Fibroblast of lung (primary cell): ENCODE measurements at places on chromosomes 12 and 14. TPM values are rescaled to one million over a fixed set of nuclear protein-coding genes. Genes with fewer than 3 reads are reported as not detected.

- DNase-seq: no peak
Measured at GRCh38 chr12:105092336-105092735, 8.1 kb upstream of the ALDH1L2 start.

The KRT77 gene
- total RNA-seq: not detected in 2 replicates

DNA sequence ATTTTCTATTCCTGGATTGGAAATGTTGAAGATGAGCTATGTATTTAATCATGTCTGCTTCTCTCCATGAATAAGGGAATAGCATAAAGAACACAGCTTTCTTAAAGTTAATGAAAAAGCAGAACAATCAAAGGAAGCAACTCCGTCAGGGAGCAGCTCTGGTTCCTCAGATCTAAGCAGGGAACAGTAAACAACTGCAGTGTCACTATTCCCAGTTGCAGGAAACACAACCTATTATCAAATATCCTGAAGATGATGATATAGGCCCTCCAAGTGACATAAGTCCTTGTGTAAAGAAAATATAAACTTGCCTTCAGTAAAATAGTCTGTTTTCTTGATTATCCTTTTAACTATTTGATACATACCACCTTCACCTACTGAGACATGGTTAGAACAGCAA, 228.1 kb downstream of the KCNC2 start:
- DNase-seq: no peak

- no peak for DNase-seq
Measured at GRCh38 chr12:89712706-89713105, 4.1 kb upstream of the ATP2B1 start.

DNA sequence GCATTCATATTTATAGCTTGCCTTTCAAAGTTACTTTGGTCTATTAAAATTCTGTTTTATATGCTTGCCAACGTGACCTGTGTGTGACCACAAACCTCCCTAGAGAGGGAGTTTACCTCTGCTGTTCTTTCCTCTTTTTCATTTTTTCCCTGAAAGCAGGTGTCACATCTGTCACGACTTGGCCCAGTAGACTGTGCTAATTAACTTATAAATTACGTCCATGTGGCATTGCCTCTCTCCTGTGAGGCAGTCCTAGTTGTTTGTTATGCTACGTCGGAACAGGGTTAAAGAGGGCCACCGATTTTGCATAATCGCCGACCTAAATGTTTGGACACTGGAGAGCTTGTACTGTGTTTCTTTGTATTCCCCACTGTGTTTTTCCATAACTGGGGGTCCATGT, 343.9 kb upstream of the FLRT2 start:
- no peak for DNase-seq

GRCh38 chr12:105949391-105949790, 189.4 kb downstream of the NUAK1 start:
- no peak for DNase-seq

GRCh38 chr12:124466216-124467128, 100.9 kb downstream of the NCOR2 start:
- DNase-seq: peak; percentile 50

DNA sequence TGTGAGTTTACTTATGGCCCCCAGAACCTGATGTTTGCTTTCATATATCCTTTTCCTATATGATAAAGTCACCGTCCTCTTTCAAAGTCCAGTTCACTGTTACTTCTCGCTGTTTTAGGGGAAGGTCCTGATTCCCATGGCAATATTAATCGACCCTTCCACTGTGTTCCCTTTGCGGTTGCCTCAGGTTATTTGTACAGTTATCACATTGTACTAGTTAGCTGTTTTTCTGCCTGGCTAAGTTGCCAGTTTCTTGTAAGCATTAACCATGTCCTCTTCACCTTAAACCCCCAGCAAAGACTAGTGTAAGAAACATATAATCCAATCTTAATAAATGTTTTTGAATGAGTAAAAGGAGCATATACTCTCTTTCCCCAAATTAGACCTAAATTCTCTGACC, 115.0 kb upstream of the PPFIA2 start:
- DNase-seq: no peak

GRCh38 chr12:117100251-117100650, 1.0 kb upstream of the TESC start:
- peak; percentile 7 for DNase-seq

- no peak for DNase-seq
Measured at GRCh38 chr14:76491172-76491930, 115.4 kb downstream of the ESRRB start.

The EML5 gene
- 0.66 and 0.77 TPM in 2 replicates for total RNA-seq

- DNase-seq: no peak
Measured at GRCh38 chr14:78345131-78345744, 175.1 kb downstream of the NRXN3 start.

- no peak for DNase-seq
Measured at GRCh38 chr12:29732593-29732992, 51.1 kb downstream of the TMTC1 start.

DNA sequence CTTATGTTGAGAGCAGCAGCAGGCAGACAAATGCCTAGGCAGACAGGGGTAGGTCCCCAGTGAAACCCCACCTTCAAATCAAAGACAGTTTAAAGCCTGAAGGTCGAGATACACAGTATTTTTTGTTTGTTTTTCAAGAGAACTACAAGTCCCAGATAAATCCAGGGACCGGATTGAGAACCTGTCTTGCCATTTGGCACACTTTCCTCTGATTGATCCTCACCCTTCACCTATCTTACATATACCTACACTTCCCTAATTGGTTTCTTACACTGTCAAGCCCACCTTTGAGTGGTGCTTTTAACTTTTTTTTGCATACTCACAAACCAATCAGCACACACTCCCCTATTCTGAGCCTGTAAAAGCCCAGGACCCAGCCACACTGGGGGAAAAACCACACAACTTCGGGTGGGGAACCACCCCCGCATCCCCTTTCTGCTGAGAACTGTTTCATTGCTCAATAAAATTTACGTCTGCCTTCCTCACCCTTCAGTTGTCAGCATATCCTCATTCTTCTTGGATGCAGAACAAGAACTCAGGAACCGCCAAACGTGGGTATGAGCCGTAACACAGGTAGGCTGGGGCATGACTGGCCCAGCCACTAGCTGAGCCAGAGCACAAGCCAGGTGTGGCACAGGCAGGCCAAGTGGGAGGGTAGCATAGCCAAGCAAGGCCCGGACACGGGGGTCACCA, 11.1 kb downstream of the DICER1 start:
- no peak for DNase-seq

DNA sequence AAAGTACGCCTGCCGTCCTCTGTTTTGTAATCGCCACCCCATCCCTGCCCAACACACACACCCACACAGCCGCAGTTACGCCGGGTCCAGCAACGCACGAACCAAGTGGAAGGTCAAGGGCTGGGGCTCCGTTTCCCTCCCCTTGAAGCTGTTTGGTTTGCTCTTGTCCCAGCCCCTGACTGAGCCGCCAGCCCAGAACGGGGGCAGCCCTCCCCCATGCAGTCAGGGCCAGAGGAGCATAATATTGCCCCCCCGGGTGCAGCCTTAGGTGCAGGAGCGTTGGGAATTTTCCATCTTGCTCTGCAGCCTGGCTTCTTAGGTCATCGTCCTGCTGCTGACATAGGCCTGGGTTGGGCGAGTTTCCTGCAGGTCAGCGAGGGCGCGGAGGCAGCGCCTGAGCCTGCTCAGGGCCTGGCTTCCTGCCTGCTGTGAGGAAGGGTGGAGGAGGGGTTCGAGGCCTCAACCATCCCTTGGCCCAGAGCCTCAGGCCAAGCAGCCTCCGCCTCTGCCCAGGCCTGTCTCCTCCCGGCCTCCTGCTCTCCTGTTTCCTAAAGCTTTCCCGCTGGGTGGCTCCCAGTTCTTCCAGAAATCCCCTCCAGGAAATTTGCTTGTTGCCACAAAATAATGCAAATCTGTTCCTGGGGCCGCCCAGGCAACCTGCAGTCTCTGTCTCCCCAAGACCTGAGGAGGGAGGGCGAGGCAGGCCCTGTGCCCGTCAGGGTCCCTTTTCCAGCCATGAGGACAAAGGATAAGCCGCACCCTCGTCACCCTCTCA, 44.5 kb downstream of the PSMA6 start:
- DNase-seq: peak; percentile 100

The LAG3 gene
- 0.17 and 0.26 TPM in 2 replicates for total RNA-seq

DNA sequence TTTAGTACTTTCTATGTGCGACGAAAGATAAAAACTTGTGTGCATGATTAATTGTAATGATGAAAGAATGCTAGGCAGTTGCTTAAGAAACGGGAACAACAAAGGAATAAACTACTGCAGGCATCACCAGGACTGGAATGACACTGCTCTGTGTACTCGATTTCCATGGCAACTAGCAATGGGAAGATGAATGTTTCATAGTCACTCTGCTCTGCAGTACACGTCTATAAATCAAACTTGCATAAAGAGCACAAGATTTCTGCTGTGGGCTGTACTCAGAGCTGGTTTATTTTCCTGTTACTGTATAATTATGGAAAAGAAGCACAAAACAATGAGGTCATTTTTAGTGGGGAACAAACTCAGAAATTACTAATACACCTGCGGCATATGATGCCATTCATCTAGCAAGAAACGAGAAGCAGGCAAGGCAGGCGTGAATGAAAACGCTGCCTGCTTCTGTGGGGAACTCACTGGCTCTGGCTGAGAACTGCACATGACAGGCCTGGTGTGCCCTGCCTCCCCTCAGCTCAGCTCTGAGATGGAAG, 41.8 kb downstream of the EFCAB11 start:
- peak; percentile 98 for DNase-seq

- DNase-seq: no peak
Measured at GRCh38 chr12:119476951-119477350, 116.6 kb upstream of the TMEM233 start.

- no peak for DNase-seq
Measured at GRCh38 chr14:70130482-70130881, 58.3 kb downstream of the SLC8A3 start.

DNA sequence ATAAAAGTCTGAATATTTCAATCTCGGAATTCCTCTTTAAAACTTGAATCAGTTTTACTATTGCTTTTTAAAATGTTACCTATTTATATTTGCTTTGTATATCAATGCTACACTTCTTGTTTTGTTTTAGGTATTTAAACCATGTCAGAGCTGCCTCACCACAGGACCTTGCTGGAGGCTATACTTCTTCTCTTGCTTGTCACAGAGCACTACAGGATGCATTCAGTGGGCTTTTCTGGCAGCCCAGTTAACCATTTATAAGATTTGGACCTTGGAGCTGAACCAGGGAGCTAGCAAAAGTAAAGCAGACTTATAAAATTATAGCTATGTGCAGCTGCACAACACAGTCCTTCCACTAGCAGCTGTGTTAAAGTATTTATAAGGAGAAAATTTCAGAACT, 12.8 kb downstream of the TRMT5 start:
- no peak for DNase-seq

DNA sequence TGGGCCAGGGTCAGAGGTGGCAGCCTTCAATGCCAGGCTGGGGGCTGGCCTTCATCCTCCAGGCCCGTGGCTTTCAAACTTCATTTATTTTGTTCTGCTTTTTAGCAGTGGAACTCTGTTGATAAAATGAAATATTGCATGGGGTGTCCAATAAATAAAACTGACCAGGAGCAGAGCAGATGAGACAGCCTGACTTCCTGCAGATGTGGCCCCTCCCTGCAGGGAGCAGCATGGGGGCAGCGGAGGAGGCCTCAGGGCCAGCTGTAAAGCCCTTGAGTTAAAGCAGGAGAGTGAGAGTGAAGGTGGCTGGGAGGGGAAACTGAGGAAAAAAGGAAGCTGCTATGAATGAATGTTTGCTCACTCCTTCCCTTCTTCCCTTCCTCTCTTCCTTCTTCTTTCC, 120.3 kb downstream of the RPAP3 start:
- DNase-seq: no peak

DNA sequence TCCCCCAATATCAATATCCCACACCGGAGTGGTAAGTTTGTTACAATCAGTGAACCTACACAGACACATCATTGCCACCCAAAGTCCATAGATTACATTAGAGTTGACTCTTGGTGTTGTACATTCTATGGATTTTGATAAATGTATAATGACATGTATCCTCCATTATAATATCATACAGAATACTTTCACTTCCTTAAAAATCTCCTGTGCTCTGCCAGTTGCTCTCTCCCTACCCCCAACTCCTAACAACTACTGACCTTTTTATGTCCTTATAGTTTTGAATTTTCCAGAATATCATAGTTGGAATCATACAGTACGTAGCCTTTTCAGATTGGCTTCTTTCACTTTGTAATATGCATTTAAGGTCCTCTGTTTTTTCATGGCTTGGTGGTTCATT, 48.4 kb downstream of the SLC4A8 start:
- DNase-seq: no peak

DNA sequence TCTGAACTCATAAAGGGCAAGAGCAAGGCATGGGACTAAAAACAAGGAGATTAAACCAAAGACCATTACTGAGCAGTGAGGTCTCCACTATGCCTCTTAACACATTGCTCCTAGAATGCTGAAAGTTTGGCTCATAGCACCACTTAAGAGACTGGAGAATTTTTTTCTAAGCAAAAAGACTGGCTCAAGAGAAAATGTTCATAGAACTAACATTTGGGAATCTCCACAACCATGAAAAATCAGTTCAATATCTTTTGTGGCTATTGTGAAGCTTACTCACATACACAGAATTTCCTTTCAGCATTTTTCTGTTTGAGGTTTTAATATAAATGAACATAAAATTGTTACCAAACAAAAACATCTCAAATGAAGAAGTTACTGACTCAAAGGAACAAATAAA, 255.8 kb downstream of the CCDC91 start:
- DNase-seq: peak; percentile 80

The NPFF gene
- total RNA-seq: not detected in 2 replicates

DNA sequence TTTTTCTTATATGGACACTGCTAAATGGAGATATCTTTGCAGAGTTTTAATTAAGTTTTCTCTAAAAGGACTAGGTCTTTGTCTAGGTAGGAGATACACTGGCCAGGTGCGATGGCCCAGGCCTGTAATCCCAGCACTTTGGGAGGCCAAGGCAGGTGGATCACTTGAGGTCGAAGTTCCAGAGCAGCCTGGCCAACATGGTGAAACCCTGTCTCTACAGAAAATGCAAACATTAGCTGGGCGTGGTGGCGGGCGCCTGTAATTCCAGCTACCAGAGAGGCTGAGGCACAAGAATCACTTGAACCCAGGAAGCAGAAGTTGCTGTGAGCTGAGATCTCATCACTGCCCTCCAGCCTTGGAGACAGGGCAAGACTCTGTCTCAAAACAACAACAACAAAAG, 17.1 kb upstream of the CERS5 start:
- no peak for DNase-seq

The TSPAN19 gene
- total RNA-seq: not detected in 2 replicates

The FLVCR2 gene
- total RNA-seq: 2.1 and 7.3 TPM in 2 replicates

GRCh38 chr14:88242446-88242845, 80.6 kb downstream of the KCNK10 start:
- no peak for DNase-seq

DNA sequence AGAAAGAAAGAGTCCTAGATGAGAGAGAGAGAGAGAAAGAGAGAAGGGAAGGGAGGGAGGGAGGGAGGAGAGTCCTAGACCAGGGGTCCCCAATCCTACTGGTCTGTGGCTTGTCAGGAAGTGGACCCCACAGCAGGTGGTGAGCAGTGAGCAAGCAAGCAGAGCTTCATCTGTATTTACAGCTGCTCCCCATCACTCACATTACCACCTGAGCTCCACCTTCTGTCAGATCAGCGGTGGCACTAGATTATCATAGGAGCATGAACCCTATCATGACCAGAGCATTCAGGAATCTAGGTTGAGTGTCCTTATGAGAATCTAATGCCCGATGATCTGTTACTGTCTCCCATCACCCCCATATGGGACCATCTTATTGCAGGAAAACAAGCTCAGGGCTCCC, 39.2 kb upstream of the AMN1 start:
- no peak for DNase-seq

The NRDE2 gene
- 9.2 and 9.7 TPM in 2 replicates for total RNA-seq

GRCh38 chr14:37045340-37046061, 126.9 kb downstream of the SLC25A21 start:
- no peak for DNase-seq
